ENCODE measurements at places on chromosomes 6 and 20.

GRCh38 chr6:41637194-41638001 is 870 bp upstream of the MDFI start:
- DNase-seq, result no peak

GRCh38 chr6:36368921-36369865 is 18.3 kb downstream of the ETV7 start:
- peak; percentile 92 for DNase-seq

DNA sequence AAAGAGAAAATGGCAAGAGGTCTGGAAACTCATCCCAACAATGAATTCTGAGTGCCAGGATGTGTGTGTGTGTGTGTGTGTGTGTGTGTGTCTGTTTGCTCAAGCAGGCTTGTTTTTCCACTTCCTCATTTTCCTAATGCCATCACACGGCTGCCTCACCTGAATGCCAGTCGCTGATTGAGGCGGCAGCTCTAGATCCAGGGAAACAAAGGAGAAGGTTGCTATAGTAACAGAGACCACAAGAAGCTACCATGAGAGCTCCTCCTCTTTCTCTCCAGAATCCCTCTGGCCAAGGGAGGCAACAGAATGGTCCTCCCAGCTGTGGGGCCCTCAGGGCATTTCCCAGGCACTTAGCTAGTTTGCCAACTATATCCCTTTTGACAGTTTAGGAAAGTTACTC is 241.1 kb upstream of the TSHZ2 start:
- DNase-seq, result no peak

DNA sequence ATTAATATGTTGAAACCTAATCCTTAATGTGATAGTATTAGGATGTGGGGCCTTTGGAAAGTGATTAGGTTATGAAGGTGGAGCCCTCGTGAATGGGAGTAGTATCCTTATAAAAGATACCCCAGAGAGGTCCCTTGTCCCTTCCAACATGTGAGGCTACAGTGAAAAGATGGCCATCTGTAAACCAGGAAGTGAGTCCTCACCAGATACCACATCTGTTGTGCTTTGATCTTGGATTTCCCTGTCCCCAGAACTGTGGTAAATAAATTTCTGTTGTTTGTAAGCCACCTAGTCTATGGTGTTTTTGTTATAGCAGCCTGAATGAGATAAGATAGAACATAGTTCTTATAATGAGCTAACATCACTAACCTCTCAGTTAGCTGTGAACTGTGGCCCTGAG is 16.6 kb upstream of the CALHM6 start:
- no peak for DNase-seq

DNA sequence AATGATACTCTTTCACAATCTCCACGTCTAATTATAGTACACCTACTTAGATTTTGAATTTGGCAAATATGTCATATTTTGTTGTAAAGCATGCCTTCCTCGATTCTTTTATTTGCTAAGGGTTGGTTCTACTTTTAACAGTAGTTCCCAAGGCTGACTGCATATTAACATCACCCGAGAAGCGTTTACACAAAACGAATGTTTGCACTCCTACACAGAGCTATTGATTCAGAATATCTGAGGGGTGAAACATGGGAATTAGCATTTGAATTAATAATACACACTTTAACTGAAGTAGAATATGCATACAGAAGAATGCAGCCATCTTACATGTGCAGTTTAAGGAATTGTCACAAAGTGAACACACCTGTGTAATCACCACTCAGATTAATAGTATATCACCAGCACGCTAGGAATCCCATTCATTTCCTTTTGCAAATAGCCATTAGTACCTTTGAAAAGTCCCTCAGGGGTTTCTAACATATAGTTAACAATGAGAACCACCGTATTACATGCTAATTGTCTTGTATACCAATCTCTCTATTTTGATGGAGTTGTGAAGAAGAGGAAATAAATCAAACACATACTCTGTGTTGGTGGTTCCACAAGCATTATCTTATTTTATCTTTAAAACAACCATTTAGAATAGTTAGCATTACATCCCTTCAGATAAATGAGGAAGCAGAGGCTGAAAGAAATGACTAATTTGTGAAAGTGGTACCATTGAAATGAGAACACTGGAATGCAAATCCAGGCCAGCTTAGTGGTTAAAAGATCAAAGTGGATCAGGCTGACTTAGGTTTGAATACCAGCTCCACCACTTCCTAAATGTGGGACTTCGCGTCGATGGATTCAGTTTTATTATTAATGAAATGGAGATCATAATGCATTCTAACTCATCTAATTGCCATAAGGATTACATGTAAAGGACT is 317.6 kb downstream of the HDGFL1 start:
- DNase-seq, result no peak

- DNase-seq, result peak; percentile 32
Observed at GRCh38 chr6:26457264-26457805, 420 bp upstream of the BTN2A1 start.

DNA sequence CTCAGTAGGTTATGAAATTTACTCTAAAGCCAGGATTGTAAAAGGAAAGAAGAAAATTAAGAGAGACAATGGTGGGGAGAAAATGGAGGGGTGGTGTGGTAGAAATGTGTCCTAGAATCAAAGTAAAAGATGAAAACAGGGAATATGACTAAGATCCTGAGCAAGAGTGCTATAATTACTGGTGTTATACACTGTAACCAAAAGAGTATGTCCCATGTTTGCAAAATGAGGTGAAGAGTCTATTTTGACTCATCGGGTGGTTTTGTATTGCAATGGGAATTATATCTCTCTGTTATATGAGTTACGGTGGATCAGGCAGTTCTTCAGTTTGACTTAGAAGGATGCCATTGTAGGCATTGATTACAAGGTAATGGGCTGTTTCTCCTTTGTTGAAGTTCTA is 8.5 kb downstream of the L3MBTL3 start:
- no peak for DNase-seq

DNA sequence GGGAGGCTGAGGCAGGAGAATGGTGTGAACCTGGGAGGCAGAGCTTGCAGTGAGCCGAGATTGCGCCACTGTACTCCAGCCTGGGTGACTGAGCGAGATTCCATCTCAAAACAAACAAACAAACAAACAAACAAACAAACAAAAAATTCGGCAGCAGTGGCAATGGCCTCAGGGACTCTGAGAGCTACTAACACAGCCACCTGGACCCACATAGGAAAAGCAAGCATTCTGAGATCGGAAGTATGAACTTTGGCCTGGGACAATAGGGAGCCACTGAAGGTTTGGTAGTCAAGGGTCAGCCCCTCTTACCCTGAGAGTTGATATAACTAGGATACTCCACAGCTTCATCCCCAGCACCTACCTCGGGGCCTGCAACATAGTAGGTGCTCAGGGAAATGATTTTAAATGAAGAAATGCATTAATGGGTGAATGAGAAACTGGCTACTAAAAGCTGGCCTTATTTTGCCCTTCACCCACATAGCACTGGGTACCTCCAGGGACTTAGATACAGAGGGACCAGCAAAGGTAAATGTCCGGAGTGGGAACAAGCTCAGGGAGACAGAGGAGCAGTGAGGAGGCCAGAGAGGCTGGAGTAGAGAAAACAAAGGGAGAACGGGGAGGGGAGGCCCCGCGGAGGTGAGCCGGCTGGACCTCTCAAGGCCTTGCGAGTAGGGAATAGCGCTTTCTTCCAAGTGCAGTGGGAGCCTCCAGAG is 46.6 kb upstream of the PTGIS start:
- no peak for DNase-seq

DNA sequence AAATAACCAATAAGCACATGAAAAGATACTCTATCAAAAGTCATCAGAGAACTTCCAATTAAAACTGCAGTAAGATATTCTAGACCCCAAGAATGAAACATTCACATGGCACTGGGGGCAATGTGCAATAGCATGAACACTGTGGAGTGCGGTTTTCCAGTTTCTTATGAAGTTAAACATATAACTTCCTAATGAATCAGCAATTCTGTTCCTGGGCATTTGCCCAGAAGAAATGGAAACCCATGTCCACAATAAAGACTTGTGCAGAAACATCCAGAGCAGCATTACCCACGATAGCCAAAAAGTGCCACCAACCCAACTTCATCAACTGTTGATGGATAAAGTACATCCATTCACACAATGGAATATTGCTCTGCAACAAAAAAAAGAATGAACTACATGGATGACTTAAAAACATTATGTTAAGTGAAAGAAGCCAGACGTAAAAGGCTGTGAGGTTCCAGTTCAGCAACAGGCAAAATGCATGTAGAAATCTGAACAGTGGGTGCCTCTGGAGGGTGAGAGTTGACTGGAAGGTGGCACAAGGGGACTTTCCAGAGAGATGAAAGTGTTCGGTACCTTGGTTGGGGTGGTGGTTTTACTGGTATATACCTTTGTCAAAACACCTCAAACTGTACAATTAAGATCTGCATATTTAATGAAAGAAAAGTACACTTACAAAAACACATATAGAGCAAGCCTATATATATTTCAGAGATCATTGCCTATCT is 207.2 kb upstream of the ECI2 start:
- DNase-seq, result no peak

DNA sequence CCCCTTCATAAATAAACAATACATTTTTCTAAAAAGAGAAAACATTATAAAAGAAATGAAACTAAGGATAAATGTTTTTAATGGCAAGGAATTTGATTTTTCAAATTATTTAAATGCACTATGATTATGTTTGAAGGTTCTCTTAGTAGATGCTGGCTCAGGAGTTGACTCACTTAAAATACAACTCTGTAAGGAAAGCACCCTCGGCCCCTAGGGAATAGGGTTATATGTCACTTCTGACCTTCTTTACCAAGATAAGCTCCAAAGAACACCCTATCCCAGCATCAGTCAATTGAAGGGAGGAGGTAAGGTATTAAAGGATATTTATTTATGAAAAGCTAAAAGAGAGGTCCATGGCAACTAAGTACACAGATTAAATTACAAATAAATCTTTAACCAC is 6.8 kb downstream of the SNAP91 start:
- no peak for DNase-seq

DNA sequence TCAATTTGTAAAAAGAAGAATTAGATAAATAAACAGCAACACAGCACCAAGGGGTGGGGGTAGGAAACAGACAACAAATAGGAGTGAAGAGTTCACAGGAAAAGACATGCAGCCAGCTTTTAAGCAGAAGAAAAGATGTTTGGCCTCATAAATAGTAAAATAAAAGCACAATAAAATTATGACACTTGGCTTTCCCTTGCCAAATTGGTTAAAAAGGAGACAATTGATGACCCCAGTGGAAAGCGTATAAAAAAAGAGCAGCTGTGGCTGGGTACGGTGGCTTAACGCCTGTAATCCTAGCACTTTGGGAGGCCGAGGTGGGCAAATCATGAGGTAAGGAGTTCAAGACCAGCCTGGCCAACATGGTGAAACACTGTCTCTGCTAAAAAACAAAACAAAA is 29.1 kb downstream of the BCAS1 start:
- no peak for DNase-seq

GRCh38 chr20:7496394-7496991 is 443.8 kb downstream of the HAO1 start:
- no peak for DNase-seq

- no peak for DNase-seq
Observed at GRCh38 chr6:101722471-101722870, 329.0 kb downstream of the GRIK2 start.

GRCh38 chr6:46135176-46135575 is 5.4 kb downstream of the ENPP4 start:
- DNase-seq, result no peak

Measured in AG20443 (cell line).